H1 (cell line): ENCODE measurements at places on chromosomes 1 and 21.

- no peak for DNase-seq
Observed at GRCh38 chr1:89516055-89516454, 8.6 kb upstream of the LRRC8B start.

DNA sequence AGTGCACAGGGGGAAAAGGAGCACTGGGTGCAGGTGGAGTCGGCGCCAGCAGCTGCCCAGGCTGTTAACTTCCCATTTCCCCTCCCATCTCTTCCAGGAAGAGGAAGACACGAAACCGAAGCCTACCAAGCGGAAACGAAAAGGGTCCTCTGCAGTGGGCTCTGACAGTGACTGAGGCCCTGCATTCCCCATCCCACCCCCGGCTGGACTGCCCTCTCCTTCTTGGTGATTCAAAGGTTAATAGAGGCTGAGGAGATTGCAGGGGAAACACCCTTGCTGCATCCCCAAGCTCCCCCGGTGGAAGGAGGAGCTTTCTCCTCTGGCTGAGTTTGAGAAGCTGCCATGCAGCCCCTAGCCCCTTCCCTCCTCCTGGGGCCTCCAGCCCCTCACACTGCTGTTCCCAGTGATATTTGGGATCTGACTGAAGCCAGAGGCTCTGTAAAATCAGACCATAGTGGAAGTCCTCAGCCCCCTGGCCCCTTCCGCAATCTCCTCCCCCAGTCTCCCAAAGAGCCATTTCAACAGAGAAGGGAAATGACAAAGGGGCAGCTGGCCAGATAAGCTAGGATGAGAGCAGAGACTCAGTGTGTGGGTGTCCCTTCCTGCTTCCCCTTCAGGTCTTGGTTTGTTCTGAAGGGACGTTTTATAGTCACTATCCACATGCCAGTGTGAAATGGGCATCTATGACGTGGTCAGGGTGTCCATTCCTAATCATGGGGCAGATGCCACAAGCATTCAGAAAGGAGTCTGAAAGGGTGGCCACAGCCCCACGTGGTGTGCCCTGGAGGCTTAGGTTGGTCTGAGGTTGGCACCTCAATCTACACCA lies 1.9 kb upstream of the SLC27A3 start:
- no peak for DNase-seq

DNA sequence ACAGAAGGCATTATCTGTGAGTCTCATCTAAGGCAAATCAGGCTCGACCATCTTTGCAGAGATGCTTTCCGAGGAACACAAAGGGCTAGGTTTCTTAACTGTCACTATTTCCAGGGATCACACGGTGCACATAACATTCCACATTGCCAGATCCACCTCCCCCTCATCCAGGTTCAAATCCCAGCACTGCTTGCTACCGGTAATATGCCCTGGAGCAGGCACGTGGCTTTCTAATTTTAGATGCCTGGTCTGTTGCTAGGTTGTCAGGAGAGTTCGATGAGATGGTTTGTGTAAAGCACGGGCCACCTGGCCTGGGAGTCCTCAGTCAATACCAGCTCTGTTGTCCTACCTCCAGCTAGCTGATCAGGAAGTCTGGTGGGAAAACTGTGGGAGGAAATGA lies 598.6 kb downstream of the NPHP4 start:
- no peak for DNase-seq

- DNase-seq = no peak
Observed at GRCh38 chr1:84847253-84848250, 45.5 kb downstream of the LPAR3 start.

DNA sequence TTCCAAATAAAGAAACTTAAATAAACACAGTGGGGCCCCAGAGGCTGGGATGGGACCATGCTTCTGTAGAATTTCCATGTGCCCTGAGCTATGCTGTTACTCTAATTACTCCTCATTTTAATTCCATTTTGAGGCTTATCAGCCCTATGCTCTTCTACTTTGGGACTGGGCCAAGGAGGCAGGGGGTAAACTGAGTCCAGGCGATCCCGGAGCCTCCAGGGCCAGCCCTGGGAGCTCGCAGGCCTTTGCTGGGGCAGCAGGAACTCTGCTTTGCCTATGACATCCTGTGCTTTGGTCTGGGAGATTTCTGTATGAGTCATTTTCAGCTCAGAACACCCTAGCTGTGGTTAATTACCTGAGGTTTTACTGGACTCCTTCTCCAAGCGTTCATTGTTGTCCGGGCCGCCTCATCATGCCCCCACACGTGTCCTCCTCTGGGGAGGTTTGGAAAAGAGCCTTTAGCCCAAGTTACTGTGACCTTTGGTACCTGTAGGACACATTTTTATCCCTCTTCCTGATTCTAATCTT lies 95.7 kb downstream of the RHOU start:
- no peak for DNase-seq

DNA sequence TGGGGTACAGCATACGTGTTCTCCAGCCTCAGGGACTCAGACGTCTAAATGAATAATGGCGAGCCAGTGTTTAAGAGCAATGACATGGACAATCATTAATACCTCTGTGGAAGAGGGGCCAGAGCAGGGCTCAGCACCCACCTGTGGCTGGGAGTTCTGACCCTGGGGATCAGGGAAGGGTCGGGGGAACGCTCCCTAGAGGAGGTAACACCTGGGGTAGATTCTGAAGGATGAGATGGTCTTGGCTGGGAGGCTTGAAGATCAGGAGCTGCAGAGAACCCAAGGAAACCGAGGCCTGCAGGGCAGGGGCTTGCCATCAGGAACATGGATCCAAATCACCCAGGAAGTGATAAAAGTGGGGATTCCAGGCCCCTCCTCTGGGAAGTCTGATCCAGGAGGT lies 138.2 kb upstream of the RUNX3 start:
- DNase-seq = no peak
